ENCODE measurements at places on chromosomes 1 and 21.
A peak's percentile ranks its signal among the peaks of the same experiment; 100 is the strongest.

DNA sequence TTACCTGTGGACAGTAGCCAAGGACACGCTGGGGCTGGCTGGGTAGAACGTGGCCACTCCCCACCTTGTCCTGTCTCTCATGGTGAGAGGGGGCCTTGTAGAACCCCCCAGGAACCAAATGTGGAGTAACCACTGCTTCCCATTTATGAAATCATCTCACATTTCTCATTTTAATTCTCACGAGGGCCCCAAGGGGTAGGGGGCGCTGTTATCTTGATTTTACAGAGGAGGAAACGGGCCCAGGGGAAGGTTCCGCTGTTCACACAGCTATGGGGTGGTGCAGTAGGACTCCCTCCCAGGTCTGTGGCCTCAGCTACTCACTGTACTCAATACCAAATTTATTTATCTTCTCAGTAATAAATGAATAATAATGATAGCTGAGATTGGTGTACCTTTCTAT is 5.5 kb downstream of the SMPDL3B start:
- peak; percentile 50 for DNase-seq

DNA sequence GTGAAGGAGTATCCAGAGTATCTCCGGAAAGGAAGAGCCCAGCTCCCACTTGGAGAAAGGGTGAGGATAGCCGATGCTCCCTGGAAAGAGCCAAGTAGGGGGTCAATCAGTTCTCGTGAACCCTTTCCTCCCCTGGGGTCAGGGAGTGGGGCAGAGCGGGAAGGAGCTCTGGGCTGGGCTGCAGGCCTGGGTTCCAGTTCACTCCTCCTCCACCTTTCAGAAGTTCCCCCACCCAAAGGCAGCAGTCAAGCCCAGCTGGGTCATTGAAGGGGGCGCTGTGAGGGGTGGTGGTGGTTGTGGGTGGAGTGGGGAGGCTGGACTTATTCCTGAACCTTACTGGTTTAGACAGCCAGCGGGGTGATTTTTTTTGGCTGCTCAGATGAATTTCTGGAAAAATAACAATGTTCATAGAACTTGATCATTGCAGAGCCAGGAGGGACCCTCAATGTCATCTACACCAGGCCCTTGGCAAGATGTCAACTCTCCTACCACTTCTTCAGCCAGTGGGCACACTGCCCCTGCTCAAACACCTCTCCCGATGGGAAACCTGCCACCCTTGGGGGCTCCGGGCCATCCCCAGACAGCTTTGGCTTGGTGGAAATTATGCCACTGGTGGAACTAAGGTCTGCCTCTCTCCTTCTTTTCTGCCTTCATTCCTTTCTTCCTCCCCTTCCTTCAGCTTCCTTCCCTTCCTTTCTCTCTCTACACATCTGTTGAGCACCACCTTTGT is 235.8 kb downstream of the TRABD2B start:
- DNase-seq = no peak

DNA sequence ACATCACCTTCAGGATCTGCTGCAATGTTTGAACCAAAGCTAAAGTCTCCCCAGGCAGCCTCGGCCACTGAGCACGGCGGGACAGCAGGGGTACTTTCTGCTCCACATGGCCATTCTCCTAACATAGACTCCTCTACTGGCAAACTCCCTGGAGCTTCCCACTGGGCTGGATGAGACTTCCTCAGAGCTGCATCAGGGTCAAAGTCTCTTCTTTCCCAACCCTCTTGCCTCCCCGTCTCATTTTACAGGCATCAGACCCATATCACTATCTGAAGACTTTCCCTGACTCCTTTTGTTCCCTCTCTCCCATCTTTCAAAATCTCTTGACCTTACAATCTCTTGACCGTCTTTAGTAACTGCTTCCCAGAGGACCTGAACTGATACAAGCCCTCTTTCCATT is 42.2 kb upstream of the KIRREL1 start:
- no peak for DNase-seq

GRCh38 chr1:161304927-161305866 is 4.6 kb downstream of the MPZ start:
- DNase-seq = no peak
